ENCODE measurements at places on chromosomes 4 and X.

- DNase-seq: no peak
Measured at GRCh38 chr4:3462321-3462789, 751 bp upstream of the DOK7 start.

GRCh38 chr4:179095585-179096221 is 1653.5 kb upstream of the AGA start:
- no peak for DNase-seq

GRCh38 chr4:81651243-81651899 is 179.7 kb upstream of the RASGEF1B start:
- DNase-seq: no peak

DNA sequence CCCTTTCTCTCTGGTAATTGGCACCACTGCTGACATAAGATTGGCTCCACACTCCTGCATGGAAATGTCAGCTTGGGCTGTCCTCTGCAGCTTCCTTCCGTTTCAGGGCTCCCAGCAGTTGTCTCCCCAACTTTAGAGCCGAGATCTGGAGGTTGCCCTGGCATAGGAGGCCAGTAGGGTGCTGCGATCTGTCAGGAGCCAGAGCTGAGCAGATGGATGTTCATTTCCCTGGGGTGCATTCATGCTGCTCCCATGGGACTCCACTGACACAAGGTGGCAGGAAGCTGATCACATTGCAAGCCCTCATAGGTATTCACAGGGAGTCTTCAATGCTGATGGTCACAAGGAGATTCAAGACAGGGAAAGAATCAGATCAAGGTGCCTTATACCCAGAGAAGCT is 116.6 kb upstream of the RAI2 start:
- DNase-seq: no peak

GRCh38 chrX:101252634-101253033 is 33.0 kb downstream of the DRP2 start:
- DNase-seq: no peak

DNA sequence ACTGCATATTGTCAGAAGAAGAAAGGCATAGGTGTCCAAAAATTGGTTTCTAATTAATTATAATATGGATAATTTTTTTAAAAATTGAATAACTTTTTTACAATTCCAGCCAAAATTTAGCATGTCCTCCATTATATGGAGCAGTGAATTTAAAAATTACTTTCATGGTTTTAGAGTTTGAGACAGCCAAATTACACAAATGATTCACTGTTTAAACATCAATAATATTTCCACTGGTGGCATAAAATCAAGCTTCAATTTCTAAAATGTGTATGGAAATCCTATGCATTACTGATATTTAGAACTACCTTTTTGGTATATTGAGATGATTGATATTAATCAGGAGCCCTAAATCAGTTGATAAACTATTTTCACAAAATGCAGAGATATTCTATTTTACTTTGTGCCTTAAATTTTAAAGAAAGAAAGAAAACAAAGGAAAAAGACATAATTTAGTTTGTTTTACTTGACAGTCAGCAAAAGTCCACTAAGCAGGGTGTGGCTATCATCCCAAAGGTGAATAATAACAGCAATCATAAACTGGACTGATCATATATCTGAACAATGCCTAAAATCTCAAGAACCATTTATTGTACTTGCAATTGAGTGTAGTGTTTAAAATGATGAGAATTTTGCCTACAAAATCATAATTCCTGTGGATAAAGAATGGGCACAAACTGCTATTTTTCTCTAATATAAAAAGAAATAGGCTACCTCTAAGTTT is 34.2 kb downstream of the KLHL34 start:
- no peak for DNase-seq

- DNase-seq: no peak
Measured at GRCh38 chr4:2071252-2071911, 12.3 kb downstream of the NAT8L start.

GRCh38 chr4:3713346-3713745 is 52.8 kb upstream of the ADRA2C start:
- DNase-seq: no peak

DNA sequence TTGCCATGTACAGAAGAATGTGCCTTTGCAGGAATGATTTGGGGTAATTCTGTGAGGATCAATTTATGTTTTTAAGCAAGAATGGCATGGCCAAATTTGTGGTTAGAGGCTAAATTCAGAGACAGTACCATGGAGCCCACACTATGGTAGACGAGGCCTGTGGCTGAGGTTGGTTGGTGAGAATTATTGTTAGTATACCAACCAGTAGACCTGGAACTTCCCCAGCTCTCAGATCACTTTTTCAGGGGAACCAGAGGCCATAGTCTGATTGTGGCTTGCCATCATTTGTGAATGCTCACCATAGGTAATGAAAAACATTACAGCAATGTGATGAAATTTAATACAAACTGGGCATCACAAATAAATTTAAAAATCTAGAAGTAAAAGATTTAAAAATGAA is 56.3 kb downstream of the SHISA3 start:
- DNase-seq: no peak

DNA sequence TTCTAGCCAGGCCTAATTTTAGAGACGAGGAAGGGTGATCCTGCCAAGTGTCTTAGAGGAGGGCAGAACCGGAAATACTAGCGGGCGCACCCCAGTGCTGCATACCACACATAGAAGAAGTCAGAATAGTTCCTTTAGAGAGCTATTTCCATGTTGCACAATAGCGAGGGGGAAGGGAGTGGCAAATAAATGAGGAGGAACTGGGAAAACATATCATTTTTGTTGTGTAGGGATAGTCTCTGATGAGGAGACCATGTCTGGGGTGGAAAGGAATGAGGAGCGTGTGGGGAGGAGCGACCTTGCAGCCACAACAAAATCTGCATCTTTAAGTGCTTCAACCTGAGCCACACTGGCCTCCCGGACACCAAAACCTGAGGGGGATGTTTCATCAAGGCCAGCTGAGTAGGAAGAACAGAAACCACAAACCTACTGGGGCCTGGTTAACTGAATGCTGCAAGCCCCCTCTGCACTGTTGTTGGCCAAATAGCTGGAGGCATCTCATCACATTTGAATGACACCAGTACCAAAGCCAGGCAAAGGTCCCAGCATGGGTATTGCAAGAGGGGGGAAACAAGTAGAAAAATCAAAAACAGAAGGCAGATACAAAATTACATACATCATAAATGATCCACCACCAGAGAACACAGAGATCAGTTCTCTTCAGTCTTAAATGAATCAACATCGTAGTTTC is 26.7 kb upstream of the C1QTNF7 start:
- DNase-seq: no peak

Measured in activated CD8-positive, alpha-beta memory T cell treated with anti-CD3 and anti-CD28 coated beads, Interleukin-2, amount 50 U/mL, for 4 hours (primary cell).